Stimulated activated CD8-positive, alpha-beta memory T cell treated with anti-CD3 and anti-CD28 coated beads, Interleukin-7, amount 100 ng/mL, for 4 hours (primary cell): ENCODE measurements at places on chromosomes 4 and X.

GRCh38 chr4:61828960-61829359 lies 628.8 kb downstream of the ADGRL3 start:
- no peak for DNase-seq

- no peak for DNase-seq
Measured at GRCh38 chrX:104565791-104566680, at the start of gene IL1RAPL2. IL1RAPL2 (plus strand) TSS chrX:104566199.

- no peak for DNase-seq
Measured at GRCh38 chr4:7154351-7154981, 37.9 kb upstream of the SORCS2 start.

DNA sequence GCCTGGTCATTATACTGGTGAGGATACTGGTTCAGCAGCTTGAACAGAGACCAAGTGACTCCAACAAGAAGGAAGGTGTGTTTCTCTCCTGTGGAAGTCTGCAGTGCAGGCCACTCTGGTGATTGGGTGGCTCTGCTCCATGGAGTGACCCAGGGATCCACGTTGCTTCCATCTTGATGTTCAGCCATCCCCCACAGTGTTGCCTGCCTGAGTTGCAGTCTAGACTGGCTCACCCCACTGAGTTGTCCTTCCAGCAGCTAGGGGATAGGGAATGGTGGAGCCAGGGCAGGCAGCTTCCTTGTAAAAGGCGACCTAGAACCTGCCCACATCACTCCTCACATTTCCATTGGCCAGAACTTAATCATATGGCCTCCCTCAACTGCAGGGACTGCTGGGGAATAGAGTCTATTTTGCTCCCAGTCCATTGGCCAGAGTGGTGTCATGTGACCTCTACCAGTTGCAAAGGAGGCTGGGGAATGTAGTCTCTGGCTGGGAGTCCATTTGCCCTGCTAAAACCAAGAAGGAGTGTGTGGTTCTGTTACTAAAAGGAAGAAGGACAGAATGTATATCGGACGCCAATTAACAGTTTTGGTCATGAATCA lies 8.0 kb downstream of the MAN2B2 start:
- DNase-seq, result no peak

DNA sequence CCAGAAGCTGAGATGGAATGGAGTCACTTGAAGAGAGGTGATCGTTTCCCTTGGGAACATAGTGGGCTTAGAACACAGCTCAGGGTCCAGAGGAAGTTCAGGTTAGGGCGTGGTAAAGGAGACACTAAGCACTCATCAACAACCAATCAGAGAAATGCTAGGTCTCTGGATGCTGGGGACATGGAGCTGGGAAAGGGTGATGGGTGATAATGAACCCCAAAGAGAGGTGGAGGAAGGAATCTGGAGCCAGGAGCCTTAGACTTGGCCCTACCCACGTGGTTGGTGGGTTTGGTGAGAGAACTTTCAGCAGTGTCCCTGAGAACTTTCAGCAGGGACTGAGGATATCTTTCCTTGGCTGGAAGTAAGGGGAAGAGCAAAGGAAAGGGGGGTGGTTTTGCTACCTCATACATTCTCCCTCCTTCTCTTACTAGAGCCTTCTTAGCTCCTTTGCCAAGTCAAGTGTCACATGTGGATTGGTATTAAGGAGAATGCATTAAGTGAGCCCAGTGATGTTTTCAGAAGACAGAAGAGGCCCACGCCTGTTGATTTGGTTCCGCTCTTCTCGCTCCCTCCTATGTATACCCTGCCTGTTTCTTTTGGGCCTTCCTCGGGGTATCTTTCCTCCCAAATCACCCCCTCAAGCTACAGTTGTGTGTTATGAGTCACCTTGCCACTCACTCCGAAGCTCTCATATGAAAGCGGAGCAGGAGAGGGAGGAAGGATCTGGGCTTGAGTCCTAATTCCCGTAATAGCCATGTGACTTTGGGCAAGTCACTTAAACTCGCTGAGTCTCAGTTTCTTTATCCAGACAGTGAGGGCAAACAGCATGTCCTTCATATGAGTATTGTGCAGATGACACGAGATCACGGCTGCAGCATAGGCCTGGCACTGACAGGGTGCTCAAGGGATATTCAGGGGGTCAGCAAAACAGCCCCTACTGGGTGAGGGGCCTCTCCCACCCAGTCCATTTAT lies 63.1 kb downstream of the TSC22D3 start:
- no peak for DNase-seq

GRCh38 chrX:37846558-37846933 lies 825 bp downstream of the DYNLT3 start:
- DNase-seq, result no peak

- no peak for DNase-seq
Measured at GRCh38 chr4:97525236-97525635, 618.0 kb downstream of the STPG2 start.

- peak; percentile 26 for DNase-seq
Measured at GRCh38 chrX:15686818-15687685, 22.4 kb upstream of the CLTRN start.

- DNase-seq, result no peak
Measured at GRCh38 chr4:48575964-48576363, 85.9 kb downstream of the ZAR1 start.

GRCh38 chr4:186781032-186781917 lies 57.6 kb upstream of the FAT1 start:
- no peak for DNase-seq

DNA sequence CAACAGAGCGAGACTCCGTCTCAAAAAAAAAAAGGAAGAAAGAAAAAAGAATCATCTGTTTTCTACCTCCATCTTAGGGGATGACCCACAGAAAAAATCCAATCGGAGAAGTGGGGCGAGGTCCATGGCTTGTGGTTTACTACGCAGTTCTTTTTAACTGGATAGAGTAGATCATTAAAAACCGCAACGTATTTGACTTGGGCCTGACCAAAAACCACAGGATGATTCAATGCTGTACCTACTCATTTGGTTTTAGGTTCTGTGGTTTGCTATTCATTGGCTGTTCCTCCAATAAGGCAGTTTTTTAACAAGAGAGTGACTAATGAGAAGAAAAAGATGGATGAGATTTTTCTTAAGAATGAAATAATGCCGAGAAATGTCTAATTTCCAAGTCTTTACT lies 83.7 kb downstream of the FREM3 start:
- DNase-seq, result no peak

DNA sequence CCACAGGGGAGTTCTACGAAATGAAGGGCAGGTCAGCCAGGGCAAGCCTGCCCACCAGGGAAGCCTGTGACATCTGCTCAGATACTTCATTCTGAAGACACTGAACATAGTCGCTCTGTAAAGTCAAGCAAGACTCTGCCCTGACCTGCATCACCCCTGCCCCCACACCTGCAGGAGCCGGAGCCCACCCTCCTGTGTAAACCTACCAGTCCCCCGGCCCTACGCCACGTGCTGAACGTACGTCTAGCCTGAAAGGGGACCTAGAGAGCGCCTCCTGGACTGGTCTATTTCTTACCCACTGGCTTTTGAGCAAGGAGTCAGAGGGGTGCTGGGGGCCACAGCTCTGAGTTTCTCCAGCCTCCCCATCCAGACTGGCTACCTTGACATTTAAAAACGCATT lies 11.6 kb downstream of the CCNQ start:
- no peak for DNase-seq

DNA sequence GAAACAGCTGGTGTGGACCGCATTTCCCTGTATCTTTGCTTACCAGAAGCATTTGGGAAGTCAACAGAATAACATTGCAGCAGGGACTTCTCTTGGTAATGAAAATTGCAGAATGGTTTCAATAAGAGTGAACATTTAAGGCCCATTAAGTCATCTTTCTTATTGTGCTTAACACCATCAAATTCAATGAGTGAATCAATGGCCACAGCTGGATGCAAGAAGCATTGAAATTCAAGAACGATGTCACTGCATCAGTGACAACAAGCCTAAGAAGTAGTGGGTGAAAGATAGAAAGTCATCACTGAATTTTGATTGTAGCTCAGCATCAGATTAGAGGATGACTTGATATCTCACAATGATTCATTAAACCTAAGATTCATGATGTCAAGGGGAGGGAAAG lies 93.9 kb upstream of the GPM6A start:
- DNase-seq, result no peak

DNA sequence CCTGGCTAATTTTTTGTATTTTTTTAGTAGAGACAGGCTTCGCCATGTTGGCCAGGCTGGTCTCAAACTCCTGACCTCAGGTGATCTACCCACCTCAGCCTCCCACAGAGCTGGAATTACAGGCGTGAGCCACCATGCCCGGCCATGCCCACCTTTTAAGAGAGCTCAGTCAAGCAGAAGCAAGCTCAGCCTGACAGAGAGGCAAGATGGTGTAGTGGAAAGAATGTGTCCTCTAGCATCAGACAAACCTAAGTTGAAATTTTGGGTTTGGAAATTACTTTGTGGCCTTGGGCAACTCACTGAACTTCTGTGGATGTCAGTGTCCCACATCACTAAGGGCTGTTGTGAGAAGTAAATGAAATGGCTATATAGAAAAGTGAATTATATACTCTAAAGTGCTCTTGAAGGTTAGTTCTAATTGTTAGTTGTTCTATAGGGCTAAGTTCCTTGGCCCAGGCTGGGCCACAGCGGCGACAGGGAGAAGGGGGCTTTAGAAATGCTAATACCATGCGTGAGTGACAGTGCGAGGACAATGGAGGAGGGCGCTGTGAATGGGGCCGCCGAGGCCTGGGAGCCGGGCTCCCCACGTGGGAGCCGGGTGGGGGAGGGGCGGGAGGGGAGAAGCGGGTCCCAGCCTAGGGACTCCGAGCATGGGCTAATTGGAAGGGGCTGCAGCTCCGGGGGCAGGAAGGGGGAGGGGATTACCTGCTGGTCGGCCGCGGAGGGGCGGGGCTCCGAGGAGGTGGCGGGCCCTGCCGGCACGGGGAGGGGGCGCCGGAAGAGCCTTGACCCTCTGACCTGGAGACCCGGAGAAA lies 15.6 kb downstream of the PJA1 start:
- no peak for DNase-seq

DNA sequence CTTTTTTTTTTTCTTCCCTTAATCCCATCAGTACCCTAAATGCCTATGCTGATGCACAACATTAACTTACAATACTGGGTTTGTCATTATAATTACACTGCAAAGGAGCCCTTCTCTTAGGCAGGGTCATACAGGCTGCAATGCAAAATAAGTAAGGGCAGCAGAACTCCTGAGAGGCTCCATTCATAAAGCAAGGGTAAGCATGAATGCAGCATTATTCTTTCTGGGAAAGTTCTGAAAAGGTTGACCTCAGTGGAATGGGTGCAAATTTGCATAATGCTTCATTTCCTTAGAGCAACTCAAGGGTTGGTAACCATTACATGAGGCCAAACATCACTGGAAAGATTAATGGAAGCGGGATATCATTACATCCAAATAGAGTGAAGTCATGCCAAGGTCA lies 789.2 kb downstream of the KLHL13 start:
- no peak for DNase-seq

- no peak for DNase-seq
Measured at GRCh38 chr4:122119739-122120138, 32.4 kb upstream of the BLTP1 start.

- no peak for DNase-seq
Measured at GRCh38 chr4:161585011-161585410, 578.8 kb downstream of the FSTL5 start.

GRCh38 chrX:10769696-10770619 lies 149.6 kb upstream of the MID1 start:
- DNase-seq, result no peak

DNA sequence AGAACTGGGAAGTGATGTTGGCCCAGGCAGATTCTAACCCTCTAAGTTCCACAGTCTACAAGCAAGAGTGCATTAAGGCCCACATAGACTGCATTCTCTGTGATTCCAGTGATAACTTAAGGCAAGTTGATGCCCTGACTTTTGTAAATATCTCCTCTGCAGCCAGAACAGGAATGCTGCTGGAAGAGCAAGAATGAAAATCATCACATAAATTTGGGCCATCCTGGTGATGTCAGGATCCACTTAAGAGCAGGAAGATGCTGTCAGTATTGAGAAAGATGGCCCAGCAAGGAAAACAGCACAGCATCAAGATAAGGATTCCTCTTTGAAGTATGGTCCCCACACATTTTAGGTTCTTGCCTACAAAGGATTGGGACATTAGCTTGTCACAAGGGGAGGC lies 52.4 kb downstream of the TMPRSS11F start:
- DNase-seq, result no peak

DNA sequence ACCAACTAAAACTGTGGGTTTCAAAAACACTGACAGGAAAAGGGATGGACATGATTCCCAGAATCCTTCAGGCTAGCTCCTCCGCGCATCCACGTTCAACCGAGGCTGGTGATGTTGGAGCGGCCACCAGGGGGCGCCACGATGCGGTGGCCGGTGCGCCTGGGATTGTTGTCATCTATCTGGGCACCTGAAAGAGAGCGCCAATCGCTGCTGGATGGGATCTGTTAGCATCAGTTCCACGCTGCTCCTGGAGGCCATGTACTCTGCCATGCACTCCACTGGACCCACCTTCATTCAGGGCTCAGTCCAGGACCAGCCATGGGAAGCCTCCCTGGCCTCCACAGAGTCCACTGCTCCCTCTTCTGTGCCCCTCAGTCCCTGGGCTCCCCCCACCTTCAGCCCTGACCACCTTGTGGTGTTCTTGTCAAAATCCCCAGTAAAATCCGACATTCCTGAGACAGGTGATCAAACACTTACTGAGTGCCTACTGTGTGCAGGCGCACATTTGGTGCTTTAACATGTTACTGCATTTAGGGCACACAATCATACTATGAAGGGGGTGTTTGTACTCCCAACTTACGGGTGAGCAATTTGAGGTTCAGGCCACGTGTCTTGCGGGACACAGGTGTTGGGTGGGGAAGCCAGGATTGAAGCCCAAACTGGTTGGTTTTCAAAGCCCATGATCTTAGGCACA lies 71.1 kb downstream of the CRMP1 start:
- DNase-seq, result no peak

DNA sequence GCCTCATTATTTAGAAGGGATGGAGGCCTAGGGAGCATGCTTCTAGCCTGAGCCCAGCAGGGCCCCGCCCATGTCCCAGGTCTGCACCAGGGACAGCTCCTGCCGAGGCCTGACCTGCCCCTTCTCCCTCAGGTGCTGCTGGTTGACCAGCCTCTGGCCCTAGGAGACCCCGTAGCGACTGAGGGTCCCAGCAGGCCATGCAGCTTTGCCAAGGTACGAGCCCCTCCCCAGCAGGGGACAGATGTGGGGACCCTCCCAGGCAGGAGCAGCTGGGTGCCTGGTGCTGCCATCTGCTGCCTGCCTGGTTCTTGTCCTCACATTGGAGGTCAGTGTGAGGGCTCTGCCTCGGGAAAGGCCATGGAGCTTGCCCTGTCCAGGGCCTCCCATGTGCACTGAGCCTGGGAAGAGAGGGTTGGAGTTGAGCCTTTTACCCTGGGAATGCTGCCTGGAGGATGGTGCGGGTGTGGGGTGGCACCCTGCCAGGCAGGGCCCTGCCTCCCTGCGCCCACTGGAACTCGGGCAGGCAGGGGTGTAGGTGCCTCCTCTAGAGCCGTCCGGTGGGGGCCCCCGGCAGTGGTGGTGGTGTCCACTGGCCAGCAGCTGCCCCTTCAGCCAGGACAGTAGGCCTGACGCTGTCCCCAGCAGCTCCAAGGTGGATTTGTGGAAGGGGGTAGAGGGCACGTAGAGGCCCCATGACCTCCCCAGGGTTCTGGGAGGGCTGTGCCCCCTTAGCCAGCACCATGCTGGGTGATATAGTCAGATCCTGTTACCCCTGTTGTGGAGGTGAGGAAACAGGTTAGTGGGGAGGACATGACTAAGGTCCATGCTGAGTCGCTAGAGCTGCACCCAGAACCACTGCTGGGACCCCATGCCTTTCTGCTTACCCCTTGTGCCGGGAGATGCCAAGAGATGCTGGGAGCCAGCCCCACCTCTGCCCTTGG lies 2.2 kb upstream of the MSANTD1 start:
- DNase-seq, result no peak

- peak; percentile 50 for DNase-seq
Measured at GRCh38 chrX:119729408-119730201, 28.8 kb upstream of the SOWAHD start.
